ENCODE measurements at places on chromosomes 6 and 20.

DNA sequence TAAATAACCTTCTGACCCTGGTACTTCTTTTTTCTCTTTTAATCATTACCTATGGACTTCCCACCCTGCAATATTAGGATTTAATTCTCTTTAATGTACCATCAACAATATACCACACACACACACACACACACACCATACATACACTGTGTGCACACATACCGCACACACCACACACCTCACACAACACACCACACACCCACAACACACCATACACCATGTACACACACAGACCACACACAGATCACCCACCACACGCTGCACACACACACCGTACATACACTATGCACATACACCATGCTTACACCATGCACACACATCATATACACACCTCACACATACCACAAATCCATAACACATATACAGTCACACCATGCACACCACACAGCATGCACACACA, 57.4 kb upstream of the MAP3K4 start:
- DNase-seq = no peak

GRCh38 chr20:61949714-61950640, 115.7 kb downstream of the TAF4 start:
- no peak for DNase-seq

- no peak for DNase-seq
These were observed 234.5 kb downstream of the LY86 start for GRCh38 chr6:6823030-6823429.

- no peak for DNase-seq
These were observed 5.9 kb upstream of the C6orf136 start for GRCh38 chr6:30641048-30641447.

GRCh38 chr6:13846841-13847240, 32.5 kb upstream of the MCUR1 start:
- DNase-seq = no peak

DNA sequence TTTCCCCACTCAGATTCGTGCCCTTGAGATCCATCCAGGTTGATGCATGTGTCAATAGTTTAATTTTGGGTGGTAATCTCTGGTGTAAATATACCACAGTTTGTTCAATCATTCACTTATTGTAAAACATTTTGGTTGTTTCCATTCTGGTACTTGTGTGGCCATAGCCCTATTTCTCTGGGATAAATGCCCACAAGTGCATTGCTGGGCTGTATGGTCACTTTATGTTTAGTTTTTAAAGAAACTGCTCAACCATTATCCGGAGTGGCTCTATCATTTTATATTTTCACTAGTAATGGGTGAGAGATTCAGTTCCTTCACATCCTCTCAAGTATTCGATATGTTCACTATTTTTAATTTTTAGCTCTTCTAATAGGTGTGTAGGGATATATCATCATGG, 60.7 kb upstream of the RNF24 start:
- no peak for DNase-seq

DNA sequence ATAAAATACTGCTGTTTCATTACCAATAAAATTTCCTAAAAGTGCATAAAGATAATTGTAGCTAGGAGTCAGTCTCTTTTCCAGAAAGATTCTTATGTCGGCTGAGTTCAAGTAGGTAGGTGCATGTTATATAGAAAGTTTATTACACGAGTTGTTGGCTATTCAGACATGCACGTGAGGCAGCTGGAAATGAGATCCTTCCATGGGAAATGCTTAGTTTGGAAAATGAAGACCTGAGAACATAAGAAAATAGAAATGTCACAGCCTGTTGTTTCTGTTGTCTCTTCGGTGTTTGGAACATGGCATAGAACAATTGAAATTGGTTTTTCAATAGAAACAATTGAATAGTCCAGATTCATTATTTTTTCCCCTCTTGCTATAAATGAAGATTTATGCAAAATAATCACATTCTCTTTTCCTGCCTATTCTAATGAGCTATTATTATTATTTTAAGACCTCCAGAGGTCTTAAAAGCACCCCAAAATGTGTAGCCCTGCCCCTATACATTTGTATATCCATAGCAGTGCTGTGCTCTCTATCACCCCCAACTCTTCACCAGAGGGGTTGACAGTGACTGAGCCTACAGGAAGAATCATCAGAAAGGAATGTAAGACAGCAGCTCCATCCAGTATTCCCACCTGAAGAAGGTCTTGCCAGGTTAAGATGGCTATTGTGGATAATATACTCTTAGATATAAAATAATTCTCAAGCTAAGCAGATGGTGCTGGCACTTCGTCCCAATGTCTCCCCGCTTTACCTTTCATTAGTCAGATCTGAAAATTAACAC, 82.2 kb downstream of the ZDHHC14 start:
- DNase-seq = no peak

- DNase-seq = no peak
These were observed 26.5 kb upstream of the PPP1R14C start for GRCh38 chr6:150116200-150116800.

DNA sequence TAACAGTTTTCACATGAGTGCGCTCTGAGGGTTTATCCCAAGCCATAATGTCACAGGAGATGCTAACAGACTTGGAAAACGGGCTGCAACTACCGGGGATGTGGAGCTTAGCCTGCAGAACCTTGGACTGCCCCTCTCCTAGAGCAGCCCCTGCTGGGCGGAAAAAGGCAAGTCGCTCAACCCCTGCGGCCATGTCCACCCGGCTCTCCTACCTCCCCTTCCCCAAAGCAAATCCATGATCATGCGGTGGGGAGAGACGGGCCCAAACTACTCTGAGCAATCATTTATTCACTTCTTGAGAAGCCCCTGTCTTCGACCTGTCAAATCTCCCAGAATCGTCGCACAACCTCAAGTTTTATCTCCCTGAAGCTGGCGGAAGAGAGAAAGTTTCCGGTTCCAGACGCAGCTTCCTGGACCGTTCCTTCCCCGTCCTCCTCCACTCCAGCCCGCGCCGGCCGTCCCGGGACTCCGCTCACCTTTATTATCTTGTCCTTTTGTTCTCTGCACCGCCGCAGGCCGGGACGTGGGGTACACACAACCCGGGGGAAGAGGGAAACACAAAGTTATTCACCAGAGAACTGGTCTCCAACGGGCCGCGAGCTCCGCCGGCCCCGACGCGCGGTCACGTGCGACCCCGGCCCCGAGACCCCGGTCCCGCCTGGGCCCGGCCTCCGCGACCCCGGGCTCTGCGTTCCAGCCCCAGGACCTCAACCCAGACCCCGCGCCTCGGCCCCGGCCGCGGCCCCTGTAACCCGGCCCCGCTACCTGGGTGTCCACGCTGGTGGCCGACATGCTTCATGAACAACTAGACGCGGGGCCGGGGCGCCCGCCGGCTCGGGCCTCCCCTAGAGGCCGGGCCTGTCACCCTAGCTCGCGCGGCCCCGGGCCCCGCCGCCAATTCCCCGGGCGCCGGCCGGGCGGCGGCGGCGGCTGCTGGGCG, 560 bp downstream of the YTHDF1 start:
- no peak for DNase-seq

DNA sequence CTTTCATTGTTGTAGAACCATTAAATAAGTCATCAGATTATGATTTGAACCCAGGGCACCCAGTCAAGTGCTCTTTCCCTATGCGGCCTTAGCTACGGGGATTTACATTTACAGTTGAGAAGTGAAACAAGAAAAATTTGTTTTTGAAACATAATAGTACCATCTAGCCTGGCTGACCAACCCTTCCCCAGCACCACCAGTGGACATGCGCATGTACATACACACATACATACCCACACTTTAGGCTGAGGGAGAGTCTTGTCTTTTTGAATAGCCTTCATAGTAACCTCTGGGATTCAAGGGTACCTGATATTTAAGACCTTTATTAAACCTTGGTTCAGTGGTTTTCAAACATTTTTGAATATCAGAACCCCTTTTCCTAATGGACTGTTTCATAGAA, 33.8 kb downstream of the SCAND1 start:
- DNase-seq = no peak

DNA sequence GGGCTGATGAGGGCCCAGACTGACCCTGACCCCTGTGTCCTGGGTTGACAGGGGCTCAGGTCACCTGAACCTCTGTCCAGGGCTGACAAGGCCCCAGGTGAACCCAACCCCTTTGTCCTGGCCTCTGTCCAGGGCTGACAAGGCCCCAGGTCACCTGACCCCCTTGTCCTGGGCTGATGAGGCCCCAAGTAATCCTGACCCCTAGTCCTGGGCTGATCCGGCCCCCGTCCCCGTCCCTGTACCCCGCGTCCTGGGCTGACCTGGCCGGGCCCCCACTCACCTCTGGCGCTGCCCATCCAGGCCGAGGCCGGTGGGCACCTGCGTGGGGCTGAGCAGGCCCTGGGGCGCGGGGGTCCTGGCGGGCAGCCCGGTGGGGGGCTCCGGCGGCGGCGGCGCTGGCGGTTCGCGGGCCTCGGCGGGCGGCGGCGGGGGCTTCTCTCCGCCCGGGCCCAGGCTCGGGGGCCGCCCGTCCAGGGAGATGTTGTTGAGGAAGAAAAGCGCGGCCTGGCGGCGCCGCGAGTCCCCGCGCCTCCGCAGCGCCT, 379 bp downstream of the CABLES2 start:
- no peak for DNase-seq

GRCh38 chr6:44735630-44735963, 348.1 kb downstream of the CDC5L start:
- DNase-seq = no peak

DNA sequence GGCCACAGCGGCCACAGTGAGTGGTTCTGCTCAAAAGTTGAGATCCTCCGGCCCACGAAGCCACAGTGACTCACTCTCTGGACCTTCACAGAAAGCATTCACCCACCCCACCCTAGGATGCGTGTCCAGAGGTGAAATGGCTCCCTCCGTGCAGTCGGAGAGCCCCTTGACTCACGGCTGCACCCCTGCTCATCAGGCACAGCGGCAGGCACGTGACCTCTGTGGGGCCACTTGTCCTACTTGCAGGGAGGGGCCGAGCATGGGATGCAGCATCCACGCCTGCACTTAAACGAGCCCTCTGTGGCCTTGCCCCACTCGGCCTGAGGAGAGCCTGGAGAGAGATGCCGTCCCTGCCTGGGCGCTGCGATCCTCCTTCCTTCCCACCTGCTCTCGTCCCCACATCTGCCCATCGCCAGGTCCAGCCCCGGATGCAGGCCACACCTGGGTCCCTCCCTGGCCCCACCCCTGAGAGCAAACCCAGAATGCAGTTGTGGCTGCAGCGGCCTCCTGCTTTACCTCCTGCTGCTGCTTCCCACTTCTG, 28.7 kb downstream of the NTSR1 start:
- no peak for DNase-seq

DNA sequence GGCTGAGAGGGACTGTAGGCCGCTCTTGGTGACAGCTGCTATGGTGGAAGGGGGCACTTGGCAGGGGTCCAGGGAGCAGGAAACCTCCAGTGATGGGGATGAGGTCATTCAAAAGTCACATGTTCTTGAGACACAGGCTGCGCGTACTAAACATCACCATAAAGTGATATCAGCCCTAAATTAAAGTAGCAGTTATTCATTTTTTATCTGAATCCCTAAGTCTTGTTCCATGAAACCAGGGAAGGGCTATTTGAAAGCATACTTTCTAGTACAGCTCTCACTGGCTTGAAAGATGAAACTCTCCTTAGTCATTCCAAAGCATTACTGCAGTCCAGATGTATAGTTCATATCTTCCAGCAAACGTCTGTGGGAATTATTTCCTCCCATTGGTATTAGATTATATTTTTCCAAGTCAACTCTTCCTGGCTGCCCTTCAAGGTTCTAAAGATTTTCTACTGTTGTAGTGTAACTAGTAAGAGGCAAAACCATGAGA, 373.1 kb downstream of the CD109 start:
- peak; percentile 12 for DNase-seq

GRCh38 chr20:51884561-51884960, 82.2 kb upstream of the SALL4 start:
- no peak for DNase-seq

DNA sequence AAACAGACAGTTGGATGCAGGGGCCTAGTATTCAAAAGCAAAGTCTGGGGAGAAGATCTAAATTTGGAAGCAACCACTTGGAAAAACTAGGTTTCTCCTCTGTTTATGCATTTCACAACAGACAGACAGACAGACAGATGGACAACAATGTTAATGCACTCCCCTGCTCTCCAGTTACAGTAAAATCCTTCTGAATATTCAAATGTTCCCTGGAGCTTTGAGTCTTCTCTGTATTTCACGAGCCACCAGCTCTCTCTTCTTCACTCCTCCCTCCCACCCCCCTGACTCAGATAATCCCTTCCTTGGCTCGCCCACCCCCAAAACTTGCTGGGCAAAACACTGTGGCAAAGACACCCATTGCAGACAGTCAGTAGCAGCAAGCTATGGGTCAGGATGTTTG, 129.3 kb upstream of the TOP1 start:
- DNase-seq = no peak

DNA sequence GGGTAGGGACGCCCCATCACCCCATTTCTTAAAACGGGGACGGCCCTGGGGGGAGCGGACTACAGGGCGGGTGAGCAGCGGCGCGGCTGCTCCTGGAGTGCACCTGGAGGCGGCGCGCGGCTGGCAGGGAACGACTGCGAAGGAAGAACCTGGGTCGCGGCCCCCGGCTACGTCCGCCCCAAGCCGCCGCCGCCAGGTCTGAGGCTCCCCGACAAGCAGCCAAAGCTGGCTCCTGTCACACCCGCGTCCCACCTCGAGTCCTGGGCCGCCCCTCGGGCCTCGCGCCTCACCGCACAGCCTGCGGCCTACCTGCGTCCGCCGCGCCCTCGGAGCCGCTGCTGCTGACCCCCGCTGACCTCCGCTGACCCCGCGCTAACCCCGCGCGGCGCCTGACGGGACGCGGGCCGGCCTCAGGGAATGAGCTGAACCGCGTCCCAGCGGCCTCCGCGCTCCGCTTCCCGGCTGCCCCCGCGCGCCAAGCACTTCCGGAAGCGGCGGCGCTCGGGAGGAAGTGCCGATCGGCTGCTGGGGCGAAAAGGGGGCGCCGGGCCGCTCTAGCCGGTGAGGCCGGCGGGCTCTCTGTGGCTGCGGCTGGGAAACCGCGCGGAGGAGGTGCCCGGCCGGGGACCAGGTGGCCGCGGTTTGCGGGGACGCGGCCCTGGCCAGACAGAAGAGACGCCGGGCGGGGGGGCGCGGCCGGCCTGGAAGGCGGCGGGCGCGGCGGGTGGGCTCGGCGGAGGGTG, at the start of the genes ARFRP1 and ZGPAT:
TSS of gene ARFRP1 (minus strand) at position 419 of the 743 bp plus-strand sequence. CDS start 885 bp downstream, outside the sequence.
TSS of gene ZGPAT (plus strand) at position 482 of the 743 bp plus-strand sequence. CDS start 542 bp downstream, outside the sequence.
- peak; percentile 53 for DNase-seq

- peak; percentile 45 for DNase-seq
These were observed 139.8 kb downstream of the OR2B2 start for GRCh38 chr6:27772261-27773001.

GRCh38 chr6:38214159-38214558, 394.6 kb downstream of the ZFAND3 start:
- DNase-seq = no peak

- no peak for DNase-seq
These were observed 70.6 kb downstream of the ATXN1 start for GRCh38 chr6:16690608-16691142.

Data from NCI-H524 treated with DMSO at 0.1 percent for 48 hours (cell line).